ENCODE measurements at places on chromosomes 12 and 14.

GRCh38 chr14:42429401-42429800, 822.7 kb downstream of the LRFN5 start:
- no peak for DNase-seq

- no peak for DNase-seq
These were observed 8.5 kb downstream of the IFI27 start for GRCh38 chr14:94119071-94119470.

DNA sequence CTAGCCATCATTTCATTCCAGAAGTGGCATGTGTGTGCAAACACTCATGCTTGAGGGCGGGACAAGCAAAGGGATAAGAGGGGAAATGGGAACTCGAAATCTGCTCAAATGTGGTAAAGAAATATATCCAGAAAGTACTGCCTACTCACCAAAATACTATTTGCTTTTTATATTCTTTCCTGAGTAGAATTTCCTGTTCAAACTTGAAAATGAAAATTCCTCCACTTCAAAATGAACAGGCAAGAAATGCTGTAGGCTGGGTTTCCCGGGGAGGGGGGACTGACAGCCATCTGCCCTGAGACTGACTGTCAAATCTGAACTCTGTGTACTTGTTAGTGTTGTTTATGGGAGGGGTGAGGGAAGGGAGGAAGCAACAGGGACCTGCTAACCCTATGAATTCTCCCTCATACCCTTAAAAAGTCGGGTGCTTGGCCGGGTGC, 34.6 kb downstream of the NTF3 start:
- DNase-seq: no peak

GRCh38 chr14:68574461-68574860, 218.4 kb downstream of the ZFP36L1 start:
- no peak for DNase-seq

GRCh38 chr12:104670439-104671408, 214.0 kb downstream of the CHST11 start:
- no peak for DNase-seq

All from HS-27A (cell line).